ENCODE measurements at places on chromosomes 1 and 21.

GRCh38 chr1:174766727-174767126, 233.0 kb upstream of the CACYBP start:
- no peak for DNase-seq

- no peak for DNase-seq
Observed at GRCh38 chr1:38061883-38062328, 15.3 kb upstream of the POU3F1 start.

DNA sequence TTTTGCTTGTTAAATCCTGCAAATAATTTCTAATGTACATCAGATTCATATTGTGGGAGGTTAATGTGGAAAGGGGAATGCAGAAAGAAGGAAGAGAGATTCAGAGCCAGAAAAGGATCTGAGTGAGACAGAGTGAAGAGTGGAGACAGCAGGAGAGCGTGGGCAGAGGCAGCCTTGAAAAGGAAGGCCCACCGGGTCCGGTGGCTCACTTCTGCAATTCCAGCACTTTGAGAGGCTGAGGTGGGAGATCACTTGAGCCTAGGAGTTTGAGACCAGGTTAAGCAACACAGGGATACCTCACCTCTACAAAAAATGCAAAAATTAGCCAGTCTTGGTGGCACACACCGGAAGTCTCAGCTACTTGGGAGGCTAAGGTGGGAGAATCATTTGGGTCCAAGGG, 222.0 kb upstream of the RAB4A start:
- DNase-seq, result no peak

- DNase-seq, result no peak
Observed at GRCh38 chr1:38581396-38581795, 278.2 kb downstream of the RRAGC start.

- DNase-seq, result no peak
Observed at GRCh38 chr21:41396558-41397075, 29.4 kb upstream of the MX1 start.

Measured in T follicular helper cell (primary cell).